ENCODE measurements at places on chromosomes 5 and 9.
A peak's percentile ranks its signal among the peaks of the same experiment; 100 is the strongest.

DNA sequence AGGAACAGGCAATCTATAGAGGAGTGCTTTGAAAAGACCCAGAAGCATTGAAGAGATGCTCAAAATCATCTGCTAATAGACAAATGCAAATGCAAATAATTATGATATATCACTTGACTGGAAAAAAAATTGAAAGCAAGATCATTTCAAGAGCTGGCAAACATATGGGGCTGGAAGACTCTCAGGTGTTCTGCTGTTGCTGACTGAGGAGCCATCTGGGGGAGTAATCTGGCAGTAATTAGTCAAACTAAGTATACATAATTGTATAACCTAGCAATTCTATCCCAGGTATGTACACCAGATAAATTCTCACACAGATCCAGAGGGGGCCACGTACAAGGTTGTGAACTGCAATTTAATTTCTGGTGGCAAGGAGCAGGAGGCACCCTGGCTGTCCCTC lies 4.6 kb upstream of the HMHB1 start:
- DNase-seq = no peak

GRCh38 chr9:34547960-34548611 lies 25.3 kb upstream of the ENHO start:
- peak; percentile 56 for DNase-seq

DNA sequence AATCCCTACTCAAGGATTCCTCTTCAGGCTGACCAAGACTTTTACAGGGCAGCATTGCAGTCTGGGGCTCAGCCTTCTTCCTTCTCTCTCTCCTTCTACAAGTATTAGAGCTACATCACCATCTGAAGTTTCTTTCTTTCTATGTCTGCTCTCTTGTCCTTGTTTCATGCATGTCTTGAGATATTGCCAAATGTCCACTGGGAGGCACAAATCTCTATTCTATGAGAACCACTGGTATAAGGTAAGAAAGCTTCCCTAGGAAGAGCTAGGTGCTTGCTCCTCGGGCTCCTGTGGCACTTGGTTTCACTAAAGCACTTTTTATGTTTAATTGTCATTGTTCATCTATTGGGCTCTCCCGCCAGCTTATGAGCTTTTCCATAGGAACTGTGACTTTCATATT lies 289.2 kb upstream of the PCSK5 start:
- DNase-seq = no peak

GRCh38 chr5:170446365-170446764 lies 57.2 kb upstream of the KCNMB1 start:
- no peak for DNase-seq

DNA sequence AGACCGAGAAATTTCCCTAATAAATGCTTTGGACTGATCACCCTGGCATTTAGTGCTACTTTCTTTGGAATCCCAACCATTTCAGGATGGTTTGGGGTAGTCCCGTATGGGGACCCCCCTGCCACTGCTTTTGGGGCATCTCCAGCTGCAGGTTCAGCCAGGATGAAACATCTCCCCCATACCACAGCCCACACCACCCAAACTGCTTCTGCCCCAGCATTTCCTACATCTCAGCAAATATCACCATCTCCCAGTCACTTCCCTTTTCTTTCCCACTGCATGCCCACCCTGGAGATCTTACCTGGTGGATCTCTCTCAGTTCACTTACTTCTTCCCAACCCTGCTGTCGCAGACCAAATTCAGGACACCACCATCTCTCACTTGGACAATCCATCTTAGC lies 4.8 kb upstream of the P4HA2 start:
- no peak for DNase-seq

GRCh38 chr9:129626625-129627284 lies 792 bp downstream of the NTMT1 start:
- peak; percentile 78 for DNase-seq

DNA sequence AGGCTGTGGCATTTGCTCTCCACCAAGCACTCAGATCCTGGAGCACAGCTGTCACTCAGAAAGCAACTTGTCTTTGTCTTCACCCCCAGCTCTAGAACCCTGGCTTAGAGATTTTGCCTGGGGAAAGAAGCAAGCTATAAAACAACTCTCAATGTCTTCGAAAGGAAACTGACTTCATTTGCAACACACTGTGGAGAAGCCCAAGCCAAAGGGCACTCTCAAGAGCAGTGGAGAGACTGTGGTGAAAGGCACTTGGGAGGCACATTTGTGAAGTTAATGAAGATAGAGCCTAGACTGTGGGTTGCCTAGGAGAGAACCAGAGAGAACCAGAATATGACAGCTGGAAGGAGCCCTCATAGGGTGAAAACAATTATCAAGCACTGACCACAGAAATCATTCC lies 103.4 kb downstream of the CFAP95 start:
- no peak for DNase-seq

DNA sequence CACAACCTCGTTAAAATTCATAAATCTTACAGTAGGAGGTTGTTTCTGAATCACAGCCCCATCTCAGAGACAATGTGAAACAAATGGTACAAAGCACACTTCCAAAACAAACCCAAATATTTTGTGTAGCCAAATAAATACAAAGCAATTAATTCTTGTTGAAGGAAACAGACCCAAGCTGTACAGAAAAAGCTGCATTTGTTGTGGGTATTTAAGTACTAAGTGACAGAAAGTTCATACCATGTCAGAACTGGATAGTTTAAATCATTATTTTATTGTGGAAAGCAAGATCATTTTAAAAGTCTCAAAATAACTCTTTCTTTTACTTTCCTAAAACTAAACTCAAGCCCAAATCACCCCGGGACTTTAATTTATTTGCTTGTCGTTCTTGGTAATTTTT lies 570.7 kb downstream of the ELAVL2 start:
- DNase-seq = no peak

DNA sequence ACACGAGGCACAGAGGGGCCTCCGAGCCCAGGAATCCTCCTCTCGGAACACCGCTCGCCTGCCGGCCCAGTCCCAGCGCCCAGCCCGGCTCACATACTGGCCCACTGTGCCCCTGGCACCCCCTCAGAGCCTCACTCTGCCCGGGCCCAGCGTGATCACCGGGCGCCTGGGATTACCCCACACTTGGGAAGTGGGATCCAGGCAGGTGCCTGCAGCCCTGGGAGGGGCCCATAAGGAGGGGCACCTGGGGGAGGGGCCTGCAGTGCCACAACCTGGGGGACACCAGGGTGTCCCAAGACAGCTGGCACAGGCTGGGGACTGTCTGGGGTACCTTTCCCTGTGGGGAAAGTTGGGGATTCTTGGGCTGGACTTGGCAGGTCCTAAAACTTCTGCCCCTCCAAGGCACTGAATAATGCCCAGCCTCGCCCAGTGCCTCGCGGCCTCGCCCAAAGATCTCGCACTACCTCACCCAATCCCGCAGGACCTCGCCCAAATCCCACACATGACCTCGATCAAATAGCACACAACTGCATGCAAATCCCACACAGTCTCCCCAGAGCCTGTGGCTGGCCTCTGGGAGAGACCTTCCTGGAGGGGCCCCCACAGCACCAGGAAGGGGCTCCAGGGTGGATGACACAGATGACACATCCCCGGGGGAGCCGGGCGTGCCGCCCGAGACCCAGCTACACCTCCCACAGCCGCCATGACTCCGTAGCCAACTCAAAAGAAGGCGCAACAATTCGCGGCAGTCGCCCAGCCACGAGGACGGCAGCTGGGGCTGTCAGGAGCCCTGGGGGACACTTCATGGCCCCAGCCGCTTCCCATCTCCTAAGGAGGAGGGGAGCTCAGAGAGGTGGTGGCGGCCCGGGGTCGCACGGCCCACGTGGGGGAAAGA lies 13.7 kb downstream of the NOTCH1 start:
- DNase-seq = no peak

DNA sequence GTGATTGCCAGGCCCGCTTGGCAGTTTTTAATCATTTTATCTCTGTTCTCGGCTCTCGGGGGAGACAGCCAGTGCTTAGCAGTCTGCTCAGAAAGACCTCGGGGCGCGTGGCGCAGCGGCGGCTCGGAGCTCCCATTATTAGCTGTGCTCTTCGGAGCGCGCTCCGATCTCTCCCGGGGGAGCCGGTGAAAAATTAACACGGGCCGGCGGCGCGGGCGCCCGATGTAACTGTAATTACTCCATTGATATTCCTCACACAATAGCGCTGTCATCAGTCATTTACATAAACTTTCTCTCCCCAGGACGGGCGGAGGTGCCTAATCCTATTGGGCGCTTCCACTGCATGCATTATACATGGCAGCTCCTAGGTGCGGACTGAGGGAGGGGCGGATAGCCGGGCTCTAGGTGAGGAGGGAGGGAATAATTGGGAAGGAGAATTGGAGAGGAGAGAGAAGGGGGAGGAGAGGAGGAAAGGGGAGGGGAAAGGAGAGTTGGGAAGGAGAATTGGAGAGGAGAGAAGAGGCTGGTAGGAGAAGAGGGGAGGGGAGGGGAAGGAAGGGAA lies 24.9 kb downstream of the LMX1B start:
- DNase-seq = no peak

GRCh38 chr5:5699062-5699461 lies 276.6 kb downstream of the ICE1 start:
- no peak for DNase-seq

- DNase-seq = peak; percentile 50
Observed at GRCh38 chr5:41843456-41844370, 26.5 kb downstream of the OXCT1 start.

DNA sequence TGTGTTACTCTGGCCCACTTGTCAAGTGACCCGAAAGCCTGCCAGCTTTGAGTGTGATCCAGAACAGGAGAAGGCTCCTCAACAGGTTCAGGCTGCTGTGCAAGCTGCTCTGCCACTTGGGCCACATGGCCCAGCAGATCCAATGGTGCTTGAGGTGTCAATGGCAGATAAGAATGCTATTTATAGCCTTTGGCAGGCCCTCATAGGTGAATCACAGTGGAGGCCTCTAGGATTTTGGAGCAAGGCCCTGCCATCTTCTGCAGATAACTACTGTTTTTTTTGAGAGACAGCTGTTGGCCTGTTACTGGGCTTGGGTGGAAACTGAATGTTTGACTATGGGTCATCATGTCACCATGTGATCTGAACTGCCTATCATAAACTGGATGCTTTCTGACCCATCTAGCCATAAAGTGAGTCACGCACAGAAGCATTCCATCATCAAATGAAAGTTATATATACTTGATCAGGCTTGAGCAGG lies 180.8 kb downstream of the CARTPT start:
- DNase-seq = peak; percentile 65
